Left hindlimb (tissue), 1 donor: ENCODE measurements at places on chromosomes 6 and 20.

- DNase-seq = no peak
Measured at GRCh38 chr6:116876107-116876506, 935 bp upstream of the RFX6 start.

- DNase-seq = no peak
Measured at GRCh38 chr6:148760258-148760534, 13.4 kb downstream of the UST start.

DNA sequence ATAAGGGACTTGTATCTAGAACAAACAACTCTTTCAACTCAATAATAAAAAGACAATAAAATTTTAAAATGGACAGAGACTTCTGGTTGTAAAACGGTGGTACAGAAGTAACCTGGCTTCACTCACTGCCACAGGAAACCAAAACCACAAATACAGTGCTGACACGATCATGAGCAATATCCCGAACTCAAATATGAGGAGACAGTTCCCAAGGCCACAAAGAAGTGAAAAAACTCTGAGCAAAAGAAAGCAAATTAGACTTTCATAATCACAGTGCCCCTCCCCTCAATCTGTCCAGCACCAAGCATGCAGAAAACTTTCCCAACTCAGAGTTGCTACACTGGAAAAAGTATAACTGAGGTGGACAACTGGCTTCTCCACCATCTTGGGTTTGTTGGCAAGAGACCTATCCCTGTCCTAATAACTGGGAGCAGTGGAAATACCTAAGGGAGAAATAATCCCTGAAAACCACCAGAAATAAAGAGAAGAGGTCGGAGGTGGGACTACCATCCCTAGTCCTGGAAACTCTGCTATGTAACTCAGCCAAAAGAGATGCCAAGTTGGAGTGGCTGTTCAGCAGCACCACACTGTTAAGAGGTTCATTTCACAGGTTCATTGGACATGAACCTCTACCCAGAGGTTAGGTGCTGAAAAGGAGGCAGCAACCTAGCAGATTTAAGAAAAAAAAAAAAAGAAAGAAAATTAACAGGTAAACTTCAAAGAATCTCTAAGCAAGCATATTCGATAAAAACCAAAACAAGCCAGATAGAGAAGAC lies 55.5 kb downstream of the REV3L start:
- DNase-seq = no peak

DNA sequence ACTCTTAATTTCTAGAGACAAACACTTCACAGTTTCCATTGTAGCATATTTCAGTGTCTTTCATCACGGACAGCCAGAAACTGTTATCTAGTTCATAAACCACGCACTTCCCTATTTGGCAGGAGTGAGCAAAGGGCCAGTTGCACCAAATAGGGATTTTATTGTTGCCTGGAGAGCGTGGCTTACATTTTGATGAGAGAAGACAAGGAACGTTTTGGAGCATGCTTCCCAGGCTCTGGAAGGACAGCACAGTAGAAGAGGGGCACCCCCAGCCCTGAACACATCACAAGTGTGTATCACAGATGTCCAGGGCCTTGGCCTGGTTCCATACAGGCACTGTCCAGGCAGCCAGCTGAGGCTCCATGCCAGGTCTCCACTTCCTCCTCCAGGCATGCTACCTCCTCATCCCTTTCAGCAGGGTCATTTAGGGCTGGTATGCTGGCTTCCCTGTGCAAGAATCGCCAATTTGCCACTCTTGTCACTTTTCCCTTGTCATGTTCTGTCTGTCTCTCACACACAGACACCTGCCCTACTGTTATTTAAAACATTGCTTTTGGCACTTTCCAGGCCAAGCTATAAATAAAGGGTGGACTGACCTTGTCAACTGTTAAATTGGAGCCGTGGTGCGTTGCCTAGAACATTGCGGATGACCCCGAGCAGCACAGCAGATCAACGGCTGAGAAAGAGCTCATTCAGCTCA lies 235.0 kb upstream of the GMDS start:
- DNase-seq = no peak

GRCh38 chr20:2387180-2387577 lies 6.5 kb downstream of the TGM6 start:
- DNase-seq = no peak

DNA sequence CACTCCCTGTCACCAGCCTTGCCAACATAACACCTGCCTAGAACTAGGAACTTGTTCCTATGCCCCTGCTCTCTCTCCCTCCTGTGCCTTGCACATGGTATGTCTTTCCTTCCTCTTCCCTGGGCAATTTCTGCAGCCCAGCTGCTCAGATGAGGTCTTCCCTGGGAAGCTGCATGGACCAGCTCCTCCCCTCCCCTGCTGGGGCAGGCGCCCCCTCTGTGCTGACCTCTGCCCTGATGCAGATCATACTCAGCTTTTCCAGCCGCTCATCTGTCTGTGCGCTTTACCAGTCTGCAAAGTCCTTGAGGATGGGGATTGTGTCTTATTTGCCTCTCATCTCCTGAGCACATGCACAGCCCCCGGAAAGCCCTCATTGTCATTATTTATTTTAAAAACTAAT lies 161.8 kb downstream of the SCML4 start:
- no peak for DNase-seq

DNA sequence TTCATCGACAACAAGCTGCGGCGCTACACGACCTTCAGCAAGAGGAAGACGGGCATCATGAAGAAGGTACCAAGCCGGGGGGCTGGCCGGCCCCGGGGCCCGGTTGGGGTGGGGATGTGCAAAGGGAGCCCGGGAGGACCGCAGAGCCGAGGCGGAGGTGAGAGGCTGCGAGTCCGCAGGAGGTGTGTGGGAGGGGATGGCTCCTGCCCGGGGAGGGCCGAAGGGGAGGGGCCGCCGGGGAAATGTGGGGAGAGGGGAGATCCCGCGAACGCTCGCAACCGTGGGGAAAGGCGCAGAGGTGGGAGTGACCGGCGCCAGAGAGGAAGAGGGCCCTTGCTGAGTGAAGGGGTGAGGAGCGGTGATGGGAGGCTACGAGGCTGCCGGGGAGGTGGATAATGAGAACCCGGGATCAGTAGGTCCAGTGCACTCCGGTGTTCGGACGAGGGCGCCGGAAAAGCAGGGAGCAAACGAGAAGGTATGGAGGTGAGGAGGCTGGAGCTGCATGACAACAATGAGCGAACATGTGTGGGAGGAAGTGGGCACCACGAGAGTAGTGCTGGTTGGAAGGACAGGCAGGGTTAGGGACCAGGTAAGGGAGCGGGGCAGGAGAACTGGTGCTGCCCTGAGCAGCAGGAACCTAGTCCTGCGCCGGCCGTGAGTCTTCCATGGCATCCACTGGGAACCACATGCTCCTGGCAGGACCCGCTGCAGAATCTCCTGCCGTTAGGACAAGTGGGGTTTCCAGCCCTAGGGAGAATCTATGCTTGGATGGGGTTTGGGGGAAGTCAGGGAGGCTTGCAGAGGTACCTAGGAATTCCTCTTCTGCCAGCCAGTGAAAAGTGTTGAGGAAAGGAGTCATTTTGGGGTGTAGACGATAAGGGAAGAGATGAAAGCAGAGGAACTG lies 1.3 kb downstream of the SRF start:
- peak; percentile 76 for DNase-seq
